NCI-H1694 (cell line): ENCODE measurements at places on chromosomes 2 and 18.

DNA sequence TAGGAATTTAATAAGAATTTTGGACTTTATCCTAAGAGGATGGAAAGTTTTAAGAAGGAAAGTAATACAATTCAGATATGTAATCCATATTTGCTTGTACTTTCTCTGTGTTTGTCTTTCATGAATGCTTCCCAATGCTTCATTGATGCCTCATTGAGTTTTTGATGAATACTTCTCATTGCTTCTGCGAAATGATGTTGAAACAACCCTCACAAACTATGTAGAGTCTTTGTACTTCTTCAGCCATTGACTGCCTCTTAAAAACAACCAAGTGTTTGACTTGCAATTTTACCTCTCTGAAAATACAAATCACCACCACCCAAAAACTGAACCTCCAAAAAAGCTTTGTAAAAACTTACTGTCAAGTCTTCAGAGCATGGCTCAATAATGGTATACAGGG is 424.1 kb downstream of the ERBB4 start:
- DNase-seq = no peak

DNA sequence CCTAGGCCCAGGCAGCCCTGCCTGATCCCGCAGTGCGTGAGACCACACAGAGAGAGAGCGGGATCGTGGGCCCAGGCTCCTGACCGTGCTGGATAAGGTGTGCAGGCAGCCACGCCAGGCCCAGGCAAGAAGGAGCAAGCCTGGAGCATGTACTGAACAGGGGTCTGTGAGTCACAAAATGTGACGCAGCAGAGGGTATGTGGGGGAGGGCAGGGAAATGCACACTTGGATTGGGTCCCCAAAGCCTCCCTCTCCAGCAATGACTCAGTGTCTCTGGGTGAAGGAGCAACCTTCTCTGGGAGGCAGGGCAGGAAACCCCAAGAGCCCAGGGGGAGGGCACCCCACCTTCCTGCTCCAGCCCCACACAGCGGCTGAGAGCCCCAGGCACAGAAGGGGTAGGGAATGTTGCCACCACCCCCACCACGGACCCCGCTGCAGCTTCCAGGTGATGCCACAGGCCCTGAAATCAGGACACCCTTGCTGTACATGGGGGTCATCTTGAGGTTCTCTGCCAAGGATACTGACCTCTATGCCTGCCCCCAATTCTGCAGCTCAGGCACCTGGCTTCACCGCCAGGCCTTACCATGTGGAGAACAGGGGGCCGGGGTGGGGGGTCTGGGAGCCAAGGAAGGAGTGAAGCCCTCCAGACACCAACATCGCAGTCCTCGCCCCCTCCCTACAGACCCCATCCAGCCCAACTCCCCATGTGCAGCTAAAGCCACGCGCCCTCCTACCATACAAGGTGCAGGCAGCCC is 1.3 kb upstream of the GPC1 start:
- no peak for DNase-seq

DNA sequence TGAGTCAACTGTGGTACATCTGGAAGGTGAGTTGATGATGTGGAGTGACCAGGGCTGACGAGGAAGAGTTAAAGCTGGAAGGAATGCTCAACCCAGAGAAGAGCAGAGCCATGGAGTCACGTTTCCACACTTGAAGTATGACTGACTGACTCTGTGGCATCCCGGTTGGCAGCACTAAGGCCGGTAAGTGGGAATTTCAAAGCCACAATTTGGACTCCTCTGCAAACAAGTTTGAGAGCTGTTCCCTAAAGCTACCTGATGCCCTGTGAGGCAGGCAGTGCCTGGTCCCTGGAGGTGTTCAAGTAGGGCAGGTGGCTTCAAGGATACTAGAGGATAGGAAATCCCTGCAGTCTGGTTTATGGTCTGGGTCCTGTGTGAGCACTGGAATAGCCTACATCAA is 69.3 kb upstream of the ITGB6 start:
- DNase-seq = no peak

GRCh38 chr18:22318745-22319407 is 98.8 kb downstream of the CTAGE1 start:
- DNase-seq = no peak

DNA sequence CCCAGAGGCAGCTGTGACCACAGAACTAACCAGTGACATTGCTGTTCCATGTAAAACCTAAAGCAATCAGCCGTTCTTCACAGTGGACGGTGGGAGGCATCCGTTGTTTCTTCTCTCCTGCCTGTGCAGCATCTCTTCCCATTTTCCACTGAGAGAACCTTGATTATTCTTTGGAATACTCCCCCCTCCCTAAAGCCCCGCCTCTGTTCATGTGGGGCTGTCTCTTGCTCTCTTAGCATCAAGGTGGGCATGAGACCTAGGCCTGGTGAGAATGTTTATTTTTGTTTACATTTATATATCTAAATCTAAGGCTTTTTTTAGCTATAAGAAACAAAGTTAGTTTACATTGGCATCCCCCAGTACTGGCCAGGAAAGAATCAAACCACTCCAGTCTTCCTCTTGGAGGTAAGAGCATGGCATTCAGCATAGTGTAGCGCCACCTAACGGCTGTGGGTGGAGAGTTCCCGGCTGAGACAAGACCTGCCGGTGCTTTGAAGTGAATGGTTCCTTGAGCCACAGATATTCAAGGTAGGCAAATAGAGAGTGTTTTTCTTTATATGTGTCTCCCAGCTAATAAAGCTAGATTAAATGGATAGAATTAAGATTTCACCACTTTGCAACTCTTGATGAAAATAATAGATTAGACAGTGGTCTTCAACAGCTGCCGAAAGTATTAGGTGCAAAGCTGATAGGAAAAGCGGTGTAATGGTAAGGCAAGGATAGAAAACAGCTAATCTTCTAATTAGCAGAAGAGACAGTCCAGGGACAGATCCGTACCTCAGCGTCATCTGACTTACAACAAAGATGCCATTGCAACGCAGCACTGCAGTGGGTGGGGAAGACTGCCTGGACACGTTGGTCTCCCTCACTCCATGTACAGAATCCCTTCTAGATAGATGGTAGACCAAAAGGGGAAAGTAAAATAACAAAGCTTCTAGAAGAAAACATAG is 219.6 kb upstream of the RAB12 start:
- peak; percentile 33 for DNase-seq

DNA sequence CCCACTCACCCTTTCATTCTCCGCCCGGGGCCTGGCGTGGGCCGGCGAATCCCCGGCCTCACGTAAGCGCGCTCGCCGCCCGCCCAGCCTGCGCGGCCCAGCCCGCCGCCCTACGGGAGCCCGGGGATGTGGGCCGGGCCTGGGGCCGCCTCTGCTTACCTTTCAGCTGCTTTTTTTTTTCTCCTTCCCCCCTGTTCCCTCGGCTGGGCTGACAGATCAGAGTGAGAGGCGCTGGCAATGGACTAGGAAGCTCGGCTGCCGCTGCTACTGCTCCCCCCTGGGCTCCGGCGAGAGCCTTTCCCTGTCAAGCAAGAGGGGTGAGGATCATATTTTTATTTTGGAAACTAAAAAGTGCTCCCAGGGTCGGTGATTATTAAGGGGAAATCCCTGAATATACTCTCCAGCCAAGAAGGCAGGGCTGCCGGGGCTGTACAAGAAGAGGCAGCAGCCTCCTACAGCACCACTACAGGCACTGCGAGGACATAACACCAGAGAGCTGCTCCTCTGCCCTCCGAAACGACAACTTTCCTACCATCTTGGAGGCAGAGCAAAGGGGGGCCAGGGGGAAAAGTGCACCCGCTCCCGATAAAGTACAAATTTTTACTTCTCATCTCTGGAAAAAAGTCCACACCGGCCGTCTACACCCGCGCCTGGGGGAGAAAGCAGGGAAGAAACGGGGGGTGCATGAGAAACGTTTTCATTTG is at the start of gene INO80D:
Gene INO80D, minus strand, starts transcription at position 433 of the 704 bp plus-strand sequence. CDS start 23,158 bp downstream, outside the sequence.
- peak; percentile 86 for DNase-seq

- no peak for DNase-seq
These were observed 165.5 kb upstream of the SALL3 start for GRCh38 chr18:78813936-78814710.

DNA sequence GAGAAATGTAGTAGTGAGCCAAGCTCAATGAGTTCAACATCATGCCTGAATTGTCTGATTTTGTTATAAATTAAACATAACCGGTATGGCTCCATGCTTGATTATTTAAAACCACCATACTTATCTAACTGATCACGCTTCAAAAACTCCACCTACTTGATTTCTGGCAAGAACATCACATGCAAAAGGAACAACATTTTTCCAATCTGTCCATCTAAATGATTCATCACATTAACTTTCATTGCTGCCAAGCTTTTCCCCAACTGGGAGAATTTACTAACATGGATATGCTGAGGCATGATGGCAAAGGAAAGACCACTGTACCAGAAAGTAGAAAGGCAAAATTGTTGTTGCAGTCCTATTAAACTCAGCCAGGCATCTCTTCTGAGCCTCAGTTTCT is 286.8 kb downstream of the TRIB2 start:
- no peak for DNase-seq

DNA sequence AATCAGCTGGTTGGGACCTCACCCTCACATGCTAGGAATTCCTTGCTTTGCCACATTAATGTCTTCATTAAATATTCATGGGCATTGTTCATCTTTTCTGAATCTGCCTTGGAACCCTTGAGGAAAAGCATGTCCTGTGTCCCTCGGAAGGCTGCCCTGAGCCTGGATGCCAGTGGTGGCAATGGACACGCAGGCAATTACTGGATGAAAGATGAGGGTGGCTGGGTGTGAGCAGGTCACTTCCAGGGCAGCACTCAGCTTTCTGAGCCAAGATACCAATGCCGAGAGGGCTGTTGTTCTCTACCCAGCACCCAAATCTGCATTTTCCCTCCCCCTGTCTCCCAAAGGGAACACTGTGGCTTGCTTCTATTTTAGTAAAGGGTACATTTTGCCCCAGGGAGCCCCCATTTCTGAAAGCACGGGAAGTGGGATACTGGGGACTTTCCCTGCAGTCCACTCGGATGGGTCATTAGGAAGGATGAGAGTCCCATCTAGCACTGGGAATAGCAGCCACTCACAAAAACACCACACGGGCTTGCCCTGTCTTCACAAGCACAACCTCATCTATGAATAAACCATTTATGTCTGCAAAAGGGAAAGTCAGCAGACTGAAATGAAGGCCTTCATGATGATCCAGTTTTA is 234.8 kb downstream of the SOX11 start:
- no peak for DNase-seq

DNA sequence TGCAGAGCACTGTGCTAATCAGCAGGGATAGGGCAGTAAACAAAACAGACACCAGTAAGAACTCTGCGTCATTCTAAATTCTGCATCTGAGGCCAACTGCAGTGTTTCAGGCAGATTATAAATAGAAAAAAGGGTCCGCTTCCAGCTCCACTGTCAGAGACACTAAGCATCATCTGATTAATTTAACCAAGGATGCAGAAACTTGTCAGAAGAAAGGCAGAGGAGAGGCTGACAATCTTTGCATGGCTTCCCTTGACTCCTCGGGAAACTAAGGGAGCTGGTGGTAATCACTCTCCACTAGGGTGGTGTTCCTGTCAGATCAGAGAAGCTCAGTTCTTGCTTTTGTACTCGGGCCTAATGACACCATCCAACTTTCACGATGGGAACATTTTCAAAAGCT is 123.5 kb downstream of the DNAH6 start:
- no peak for DNase-seq

DNA sequence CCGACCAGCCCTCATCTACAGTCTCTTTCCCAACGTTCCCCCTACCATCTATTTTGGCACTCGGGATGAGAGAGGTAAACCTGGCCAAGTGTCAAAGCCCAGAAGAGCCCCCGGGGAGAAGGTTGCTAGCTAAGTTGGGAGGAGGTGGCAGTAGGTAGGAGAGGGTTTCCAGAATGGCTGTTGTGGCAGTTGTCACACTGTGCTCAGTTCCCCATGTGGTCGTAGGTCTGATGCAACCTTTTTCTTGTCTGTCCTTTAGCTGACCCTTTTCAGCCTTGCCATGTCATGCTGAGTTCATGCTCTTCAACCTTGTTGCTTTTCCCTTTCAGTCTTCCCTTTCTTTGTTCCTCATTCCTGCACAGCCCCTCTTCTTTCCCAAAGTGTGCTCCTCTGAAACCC is 34.5 kb downstream of the TTLL4 start:
- no peak for DNase-seq

DNA sequence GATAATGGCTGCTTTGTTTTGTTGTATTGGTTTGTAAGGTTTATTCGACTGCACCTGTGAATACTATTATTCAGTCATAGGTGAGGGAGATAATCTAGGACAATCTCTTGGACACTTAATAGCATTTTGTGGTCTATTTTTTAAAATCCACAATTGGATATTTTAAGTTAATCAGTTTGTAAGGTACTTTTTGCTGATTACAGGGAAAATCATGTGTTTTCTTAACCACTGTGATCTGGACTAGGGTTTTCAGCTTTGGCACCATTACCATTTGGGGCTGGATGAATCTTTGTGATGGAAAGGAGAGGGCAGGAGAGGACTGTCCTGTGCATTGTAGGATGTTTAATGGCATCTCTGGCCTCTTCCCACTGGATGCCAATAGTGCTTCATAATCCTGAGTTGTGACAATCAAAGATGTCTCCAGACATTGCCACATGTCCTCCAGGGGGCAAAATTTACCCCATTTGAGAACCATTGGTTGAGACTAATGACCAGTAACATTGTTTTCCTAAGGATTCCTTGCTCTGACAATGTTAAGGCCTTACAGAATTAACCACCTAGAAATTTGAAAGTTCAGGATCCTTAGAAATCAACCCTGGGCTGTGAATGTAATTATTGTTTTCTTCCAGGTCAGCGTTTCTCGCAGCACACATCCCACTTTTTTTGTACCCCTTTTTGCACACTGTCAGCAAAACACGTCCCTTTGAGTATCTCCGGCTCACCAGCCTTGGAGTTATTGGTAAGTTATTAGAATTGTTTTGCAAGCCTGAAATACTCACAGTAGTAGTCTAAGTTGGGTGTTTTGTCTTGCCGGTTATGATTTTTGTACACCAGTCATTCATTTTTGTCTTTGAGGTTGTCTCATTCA is 15.6 kb downstream of the CNOT9 start:
- DNase-seq = no peak

DNA sequence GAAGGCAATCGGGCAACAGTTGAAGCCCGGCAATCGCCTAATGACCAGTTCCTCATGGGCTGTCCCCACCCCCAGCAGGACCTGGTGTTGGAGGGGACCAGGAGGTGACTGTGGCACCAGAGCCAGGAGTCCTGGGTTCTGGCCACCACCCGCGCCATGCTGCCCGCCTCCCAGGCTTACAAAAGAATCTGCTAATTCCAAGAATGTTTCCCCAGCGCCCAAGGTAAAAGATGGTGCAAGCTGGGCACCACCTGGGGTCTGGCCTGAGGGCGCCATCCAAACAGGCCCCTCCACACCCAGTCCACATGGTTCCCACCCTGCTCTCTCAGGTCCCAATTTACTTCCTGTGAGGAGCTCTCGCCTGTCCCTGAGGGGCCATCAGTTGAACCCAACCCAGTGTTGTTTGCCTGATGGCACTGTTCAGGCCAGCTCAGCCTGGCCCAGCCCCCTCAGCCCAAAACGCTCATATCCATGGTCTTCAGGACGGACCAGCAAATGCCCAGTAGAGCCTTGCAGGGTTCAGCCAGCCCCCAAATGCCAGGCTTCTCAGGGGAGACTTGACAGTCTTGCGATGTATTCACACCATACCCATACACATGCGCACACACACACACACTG is 5.1 kb downstream of the SDC1 start:
- no peak for DNase-seq
